ENCODE measurements at places on chromosomes 5 and 9.
A peak's percentile ranks its signal among the peaks of the same experiment; 100 is the strongest.

DNA sequence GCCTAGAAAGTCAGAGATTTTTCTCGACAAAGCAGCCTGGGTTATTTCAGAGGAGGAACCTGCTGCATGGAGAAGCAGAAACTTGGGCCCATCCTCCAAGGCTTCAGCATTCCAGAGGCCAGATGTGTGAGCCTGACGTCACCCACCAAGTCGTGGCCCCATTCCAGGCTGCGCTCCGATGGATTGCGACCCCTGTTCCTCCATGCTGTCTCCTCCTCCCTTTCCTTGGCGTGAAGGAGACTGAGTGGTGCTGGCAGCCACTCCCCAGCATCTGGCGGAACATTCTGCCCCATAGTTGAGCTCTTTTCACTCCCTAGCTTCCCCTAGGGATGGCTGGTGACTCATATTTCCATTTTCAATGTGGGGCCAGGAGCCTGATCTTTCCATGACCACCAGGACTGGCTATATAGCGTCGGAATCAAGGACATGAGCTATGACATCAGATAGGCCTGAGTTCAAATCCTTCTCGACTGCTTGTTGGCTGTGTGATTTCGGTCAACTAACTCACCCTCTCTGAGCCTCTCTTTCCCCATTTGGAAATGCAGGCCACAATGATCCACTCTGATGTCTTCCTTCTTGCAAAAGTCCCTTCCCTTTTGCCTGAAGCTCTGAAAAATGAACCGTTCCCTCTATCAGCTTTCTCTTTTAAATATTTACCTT, 24.5 kb upstream of the DUSP1 start:
- DNase-seq = peak; percentile 59

DNA sequence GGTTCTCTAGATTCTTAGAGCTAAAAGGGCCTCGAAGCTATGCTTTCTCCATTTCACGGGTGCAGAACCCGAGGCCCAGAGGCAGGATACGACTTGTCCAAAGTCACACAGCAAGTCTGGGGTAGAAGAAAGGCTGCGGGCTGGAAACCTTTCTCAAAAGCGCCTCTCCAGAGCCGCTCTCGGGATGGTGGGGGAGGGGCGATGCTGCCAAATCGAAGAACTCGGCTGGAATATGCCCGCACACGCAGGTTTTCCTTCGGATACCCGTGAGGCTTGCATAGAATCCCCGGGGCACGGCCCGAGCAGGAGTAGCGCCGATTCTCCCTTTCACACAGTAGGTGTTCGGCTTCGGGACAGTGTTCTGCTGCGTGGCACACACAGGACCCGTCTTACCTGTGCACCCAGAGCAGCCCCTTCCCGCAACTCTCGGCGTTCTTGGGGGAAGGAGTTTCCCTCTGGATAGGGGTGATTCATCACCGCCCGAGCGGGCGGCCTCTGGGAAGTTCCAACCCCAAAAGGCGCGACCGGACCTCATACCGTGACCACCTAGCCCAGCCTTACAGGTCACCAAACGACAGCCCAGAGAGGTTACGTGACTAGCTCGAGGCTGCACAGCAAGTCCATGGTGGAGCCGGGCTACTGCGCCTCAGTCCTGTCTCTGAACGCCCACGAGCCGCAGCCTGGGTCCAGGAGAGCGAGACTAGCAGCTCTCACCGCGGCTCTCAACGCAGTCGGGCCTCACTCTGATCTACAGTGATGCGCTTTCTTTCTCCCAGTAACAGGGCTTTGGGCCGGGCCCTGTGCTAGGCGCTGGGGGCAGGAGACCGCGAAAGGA, 4.1 kb downstream of the PAX5 start:
- no peak for DNase-seq

GRCh38 chr9:109168170-109168569, 1.1 kb upstream of the FRRS1L start:
- no peak for DNase-seq

DNA sequence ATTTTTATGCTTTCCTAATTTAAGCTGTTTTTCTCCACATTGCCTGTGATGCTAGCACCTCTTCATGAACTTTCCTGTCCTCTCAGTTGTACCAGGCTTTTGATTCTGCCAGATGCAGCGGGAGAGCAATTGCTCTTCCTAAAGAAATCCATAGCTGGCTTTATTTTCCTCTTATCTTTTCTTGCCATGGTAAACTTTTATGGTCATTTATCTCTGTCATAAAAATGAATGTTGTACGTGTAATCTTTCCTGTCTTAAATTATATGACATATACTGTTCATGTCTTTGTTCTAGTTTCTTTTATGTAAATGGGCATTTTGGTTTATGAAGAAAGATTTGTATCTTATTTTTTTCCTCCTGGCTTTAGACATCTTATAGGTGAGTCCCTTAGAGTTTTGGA, 127.5 kb downstream of the SH3GL2 start:
- DNase-seq = no peak

DNA sequence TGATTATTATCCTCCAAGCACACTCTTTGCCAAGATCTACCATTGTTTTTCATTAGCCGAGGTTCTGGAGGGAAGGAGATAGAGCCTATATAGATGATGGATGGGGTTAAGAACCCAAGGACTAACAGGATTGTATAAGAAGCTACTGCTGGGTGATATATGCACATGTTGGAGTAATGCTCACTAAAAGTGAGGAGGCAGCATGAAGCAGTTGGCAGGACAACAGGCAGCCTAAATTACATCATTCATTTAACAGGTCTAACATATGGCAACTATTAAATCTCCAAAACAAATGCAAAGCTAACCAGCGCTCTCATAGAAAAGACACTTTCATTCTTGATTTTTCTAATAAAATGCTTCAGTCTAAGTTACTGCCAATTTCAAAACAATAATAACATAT, 293.2 kb downstream of the EPB41L4A start:
- DNase-seq = no peak

DNA sequence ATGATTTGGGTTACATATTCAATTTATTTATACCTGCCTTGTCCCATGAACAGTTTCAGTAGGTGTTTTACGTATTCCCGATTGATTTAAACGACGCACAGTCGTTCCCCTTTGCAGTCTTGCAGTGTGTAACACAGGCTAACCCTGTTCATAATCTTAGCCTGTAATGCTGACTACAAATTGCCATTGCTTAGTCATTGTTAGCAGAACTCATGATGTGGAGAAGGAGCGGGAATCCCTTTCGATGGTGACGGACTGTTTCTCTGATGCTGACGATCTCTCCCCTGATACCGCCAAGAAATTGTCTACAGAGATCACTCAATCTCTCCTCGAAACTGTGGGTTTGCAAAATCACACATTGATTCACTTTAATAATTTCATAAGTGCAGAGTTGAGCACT, 93.2 kb downstream of the MRPL36 start:
- no peak for DNase-seq

DNA sequence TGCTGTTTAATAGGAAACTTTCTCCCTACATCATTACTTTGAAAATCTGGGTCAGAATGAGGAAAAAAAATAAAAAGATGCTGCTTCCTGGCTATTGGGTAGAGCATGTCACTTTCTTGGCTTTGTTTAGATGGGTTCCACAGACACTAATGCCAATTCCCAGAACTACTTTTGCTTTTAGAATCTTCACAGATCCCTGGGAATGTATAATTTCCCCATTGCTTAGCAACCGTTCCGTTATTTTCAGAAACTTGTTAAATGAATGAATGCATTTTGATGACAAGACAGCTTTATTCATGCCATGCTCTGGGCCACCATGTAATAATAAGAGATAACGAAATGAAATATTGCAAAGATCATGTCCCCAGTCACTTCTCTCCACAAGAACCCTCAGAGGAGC, 126.5 kb upstream of the TRPC7 start:
- no peak for DNase-seq

DNA sequence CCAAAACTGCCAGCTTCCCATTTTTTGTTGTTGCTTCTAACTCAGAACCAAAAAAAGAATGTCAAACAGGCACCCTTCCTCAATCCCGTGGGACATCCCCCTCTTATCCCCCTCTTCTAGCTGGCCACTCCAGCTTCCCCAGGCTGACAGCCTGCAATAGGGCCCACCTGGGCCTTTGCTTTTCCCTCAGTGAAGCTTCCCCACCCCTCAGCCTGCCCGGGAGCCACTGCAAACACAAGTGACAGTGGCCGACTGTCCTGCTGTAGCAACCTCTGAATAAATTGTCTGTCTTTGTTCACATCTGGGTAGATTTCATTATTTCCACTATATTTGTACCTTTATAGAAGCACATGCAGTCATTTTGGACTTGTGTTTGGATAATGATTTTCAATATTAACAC, 245.3 kb downstream of the GADD45G start:
- DNase-seq = no peak

GRCh38 chr9:124477648-124478285, 27.5 kb downstream of the ADGRD2 start:
- no peak for DNase-seq

- no peak for DNase-seq
Measured at GRCh38 chr9:126225611-126226609, 100.7 kb upstream of the MVB12B start.

GRCh38 chr9:88013035-88013434, 38.7 kb upstream of the CDK20 start:
- DNase-seq = no peak

- no peak for DNase-seq
Measured at GRCh38 chr9:98884849-98885248, 58.9 kb upstream of the COL15A1 start.

DNA sequence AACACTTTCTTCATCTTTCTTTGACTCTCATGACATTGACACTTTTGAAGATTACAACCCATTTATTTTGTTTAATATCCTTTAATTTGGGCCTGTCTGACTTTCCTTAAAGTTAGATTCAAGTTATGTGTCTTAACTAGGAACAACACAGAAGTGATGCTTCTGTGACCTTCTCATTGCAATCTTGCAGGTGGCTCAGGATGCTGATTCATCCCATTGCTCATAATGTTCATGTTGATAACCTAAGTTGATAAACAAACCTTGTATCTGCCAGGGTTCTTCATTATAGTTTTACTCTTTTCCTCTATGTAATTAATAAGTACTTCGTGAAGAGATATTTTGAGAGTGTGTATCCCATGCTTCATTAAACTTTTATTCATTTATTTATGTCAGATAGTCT, 107.2 kb upstream of the SHB start:
- no peak for DNase-seq

DNA sequence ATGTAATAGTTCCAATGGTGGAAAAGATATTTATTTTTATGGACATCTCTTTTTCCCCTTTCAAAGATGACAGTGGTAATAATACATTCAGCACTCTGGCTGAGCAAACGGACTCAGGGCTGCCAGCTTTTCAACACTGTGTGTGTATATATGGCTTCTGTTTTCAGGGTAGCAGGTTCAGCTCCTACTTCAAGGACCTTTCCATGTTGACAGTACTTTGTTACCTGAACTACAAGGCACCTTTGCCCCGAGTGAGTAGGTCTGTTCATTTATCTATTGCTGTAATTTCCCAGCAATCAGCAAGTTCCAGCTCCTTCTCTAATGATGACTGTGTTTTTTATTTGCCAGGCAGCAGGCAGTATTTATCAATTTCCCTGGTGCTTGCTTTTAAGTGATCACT, 387.4 kb upstream of the KIF2A start:
- no peak for DNase-seq

GRCh38 chr5:93600409-93601070, 17.5 kb downstream of the NR2F1 start:
- DNase-seq = no peak

DNA sequence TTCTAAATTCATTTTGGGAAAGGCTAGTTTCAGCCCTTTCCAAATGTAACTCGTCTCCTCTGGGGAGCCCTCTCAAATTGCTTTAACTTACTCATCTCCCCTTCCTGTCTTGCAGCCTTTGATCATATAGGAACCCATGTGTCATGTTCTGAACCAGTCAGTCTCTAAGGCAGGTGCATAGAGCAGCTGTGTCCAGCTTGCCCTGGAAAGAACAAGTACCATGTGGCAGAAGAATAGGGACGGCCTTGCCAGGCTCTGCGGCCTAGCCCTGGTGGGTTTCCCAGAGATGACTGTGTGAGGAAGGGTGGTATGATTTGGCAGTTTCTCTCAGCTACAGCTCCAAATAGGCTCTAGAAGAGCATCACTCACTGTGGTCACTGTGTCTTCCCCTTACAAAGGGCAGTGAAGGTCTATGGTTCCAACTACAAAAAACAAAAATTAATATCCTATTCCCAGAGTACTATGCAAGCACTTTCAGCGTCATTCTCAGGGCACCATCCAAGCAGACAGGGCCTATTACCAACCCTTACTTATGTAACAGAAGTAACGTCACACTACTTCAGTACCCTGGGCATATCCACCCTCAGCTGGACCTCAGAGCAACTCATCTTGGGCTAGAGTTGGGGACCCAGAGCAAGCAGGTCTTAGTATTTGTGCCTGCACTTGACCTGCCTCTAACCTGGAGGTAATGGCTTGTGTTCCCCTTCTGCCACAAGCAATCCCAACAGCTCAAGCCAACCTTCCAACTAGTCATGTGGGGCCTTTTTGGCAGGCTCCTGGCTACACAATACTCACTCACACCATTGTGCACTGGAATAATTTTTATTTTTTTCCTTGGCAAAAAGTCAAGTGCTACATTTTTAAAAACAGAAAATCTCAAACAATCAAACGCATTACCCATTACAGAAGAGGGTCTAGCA, 37.2 kb upstream of the UBAP2 start:
- no peak for DNase-seq

DNA sequence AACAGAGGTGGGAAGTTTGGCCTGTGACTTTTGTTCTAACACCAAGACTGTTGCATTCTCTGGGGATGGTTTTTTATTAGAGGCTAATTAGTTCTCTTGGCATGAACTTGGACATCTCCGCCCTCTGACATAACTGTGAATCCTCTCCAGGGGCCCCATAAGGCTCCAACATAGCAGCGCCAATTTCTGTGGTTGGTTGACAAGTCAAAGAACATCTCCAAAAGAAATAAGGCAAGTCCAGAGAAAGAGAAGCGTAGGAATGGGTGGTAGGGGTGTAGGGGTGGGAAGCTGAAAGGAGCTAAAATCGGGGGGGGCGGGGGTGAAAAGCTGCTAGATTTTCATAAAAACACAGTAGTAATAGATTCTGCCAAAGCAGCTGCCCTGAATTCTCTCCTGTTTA, 81.0 kb upstream of the DAB2 start:
- no peak for DNase-seq

- no peak for DNase-seq
Measured at GRCh38 chr9:21744841-21745240, 57.6 kb upstream of the MTAP start.

DNA sequence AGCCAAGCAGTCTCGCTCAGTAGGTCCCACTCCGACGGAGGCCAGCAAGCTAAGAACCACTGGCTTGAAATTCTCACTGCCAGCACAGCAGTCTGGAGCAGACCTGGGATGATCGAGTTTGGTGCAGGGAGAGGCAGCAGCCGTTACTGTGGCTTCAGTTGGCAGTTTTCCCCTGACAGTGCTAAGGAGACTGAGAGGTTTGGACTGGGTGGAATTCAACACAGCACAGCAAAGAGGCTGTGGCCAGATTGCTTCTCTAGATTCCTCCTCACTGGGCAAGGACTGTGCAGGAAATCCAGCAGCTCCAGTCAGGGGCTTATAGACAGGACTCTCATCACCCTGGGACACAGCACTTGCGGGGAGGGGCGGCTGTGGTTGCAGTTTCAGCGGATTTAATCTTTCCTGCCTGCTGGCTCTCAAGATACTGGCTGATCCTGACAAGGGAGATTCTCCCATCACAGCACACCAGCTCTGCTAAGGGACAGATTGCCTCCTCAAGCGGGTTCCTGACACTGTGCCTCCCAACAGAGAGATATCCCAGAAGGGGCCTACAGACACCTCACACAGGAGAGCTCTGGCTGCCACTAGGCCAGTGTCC, 122.1 kb downstream of the YIPF5 start:
- no peak for DNase-seq
